ENCODE measurements at places on chromosomes 2 and 18.

DNA sequence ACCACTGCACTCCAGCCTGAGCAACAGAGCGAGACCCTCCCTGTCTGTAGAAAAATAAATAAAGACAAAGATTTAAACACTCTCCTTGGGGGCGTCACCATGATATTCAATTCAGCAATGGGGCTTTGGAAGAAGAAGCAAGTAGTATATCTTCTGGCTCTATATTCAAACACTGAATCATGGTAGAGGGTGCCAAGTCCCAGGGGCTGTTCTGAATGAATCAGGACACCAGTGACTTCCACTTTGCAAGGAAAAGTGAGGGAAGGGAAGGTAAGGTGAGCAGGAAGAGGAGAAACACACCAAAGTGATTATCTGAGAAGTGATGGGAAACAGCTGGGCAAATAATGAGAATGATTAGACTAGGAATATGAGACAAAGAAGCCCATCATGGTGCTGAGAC, 80.5 kb downstream of the AAK1 start:
- no peak for DNase-seq

GRCh38 chr2:215851082-215851481, 162.3 kb downstream of the MREG start:
- DNase-seq = no peak

DNA sequence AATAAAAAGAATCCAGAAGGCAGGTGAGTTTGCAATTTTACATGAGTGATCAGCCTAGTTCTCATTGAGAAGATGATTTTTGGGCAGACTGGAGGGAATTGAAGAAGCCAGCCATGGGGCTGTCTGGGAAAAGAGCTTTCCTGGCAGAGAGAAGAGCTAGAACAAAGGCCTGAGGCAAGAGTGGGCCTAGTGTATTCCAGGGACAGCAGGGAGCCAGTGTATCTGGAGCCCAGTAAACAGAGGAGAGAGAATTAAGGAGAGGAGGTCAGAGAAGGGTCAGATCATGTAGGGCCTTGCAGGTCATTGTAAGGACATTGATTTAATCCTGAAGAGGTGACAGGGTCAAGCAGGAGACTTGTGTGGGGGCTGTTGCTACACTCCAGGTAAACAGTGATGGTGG, 195.8 kb downstream of the SATB2 start:
- DNase-seq = no peak

DNA sequence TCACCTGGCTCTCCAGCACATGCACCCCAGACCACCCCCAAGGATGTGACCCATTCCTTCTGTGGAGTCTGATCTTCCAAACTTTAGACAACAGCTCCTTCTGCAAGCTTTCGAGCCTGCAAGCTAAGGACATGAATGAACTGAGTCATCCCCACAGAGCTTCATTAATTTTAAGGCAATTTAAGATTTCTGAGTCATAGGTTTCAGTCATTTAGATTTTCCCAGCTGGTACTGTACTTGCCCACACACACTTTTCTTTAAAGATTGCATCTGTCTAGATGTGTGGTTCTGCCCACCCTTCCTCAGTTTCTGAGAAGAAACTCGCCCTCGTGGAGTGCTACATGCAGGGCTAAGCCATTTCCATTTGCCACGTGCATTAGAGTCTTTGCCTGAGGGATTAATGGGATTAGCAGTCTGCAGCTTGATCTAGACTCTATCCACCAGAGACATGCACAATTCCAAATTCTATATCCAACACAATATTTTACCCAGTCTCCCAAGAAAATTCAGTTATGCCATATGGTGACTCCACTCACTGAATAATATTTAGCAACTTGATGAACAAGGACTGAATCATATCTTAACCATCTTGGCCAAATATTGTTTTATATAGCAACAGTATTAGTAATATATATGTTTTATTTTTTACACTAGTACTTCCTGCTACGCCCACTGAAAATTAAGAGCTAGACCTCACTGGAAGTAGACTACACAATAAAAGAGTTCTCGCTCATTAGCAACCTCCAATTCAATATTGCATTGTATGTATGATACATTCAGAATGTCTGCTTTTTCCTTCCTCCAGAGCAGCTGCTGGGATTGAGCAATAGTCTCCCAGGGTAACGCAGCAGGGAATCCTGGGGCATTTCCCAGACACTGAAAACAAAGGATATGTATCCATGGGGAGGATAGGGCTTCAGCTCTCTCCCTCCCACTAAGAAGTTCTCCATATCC, 14.3 kb upstream of the TRIB2 start:
- DNase-seq = no peak

DNA sequence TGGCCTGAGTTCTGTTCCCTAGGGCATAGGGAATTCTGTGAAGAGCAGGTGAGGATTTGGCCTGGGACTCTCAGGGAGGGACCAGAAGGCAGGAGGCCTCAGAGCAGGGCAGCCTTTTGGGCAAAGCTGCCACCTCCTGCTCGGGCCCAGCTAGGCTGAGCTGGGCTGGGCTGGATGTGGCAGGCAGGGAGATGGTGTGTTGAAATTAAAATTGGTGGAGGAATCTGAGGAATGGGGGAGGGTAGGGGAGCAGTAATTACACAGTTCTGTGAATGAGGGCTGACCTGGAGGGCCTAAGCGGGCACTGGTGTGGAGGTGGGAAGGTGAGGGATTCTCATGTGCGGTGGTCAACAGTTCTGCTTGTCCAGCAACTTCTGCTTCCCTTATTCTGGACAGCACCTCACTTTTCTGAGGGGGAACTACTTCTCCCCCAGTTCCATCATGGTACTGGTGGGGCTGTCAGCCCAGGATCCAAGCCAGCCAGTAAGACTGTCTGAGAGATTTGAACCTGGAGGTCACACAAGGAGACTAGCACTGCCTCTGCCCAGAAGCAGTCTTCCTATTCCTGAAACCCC, 22.0 kb upstream of the ASPRV1 start:
- DNase-seq = no peak

DNA sequence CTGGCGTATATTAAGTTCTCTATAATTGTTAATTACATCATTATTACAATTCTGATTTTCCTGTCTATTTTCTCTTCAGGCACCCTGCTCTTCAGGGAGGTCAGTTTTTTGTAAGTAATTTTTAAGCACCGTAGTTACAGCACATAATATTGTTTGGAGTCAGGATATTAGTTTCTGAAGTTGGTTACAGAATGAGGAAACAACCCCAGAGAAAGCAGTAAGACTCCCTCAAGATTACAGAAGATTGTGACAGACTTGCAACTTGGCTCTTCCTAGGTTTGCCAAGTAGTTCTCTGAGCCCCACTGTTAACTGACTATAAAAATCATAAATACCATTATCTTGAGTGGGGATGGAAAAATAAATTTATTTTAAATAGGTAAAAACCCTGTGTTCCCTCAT, 921 bp downstream of the RPE start:
- no peak for DNase-seq

DNA sequence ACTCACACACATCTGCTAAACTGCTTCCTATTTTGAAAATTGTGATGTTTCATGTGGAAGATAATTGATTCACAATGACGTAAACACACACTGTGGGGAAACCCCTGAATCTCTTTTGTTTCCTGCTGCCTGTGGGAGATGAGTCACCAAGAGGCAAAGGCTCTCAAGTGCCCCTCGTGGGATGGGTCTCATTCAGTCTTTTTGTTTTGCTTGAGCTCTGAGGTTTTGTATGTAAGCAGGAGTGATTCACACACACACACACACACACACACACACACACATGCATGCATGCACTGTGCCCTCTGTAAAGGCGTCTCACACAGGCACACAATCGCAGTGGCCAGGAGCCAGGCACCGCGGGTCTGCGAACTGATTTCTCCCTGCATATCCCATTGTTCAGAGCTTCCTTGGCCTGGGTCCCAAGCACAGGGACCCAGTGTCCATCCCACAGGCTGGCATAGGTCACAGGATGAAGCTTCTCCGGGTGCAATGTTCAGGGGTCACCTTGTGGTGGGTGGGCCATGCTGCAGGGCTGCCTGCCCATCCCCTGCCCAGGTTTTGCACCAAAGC, 12.1 kb upstream of the ARHGEF4 start:
- DNase-seq = no peak

- no peak for DNase-seq
Measured at GRCh38 chr18:59575995-59576394, 121.2 kb downstream of the CCBE1 start.

- DNase-seq = no peak
Measured at GRCh38 chr2:118969734-118970395, 27.9 kb downstream of the MARCO start.

DNA sequence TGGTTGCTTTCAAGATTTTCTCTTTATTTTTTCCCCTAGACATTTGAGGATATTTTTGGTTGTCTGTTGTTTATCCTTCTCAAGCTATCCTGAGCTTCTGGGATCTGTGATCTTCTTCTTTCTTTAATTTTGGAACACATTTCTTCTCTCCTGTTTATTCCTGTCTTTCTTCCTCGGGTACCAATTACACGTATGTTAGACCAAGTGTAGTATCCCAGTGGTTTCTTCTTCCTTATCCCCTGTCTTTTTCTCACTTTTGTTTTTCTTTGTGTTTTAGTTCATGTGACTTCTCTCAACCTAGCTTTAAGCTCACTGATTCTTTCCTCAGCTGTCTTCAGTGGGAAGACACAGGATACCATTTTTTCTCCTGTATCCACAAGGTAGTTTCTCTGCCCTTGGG, 120.0 kb downstream of the GALR1 start:
- DNase-seq = no peak

DNA sequence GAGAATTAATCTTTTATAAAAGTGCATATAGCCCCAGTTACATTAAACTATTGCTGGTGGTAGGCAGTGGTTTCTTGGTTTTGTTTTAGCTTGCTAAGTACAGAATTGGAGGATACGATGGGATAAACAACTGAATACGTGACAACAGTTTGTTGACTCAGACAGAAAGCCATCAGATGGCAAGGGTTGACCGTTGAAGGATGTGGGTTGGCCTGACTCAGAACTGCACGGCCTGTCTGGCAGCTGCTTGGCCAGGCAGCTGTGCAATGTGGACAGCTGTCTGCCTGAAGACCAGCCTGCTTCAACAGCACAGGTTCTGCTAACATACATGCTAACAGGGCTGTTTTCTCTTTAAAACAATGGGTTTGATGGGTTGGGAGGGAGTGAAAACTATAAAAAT, 46.6 kb downstream of the PRKRA start:
- no peak for DNase-seq

DNA sequence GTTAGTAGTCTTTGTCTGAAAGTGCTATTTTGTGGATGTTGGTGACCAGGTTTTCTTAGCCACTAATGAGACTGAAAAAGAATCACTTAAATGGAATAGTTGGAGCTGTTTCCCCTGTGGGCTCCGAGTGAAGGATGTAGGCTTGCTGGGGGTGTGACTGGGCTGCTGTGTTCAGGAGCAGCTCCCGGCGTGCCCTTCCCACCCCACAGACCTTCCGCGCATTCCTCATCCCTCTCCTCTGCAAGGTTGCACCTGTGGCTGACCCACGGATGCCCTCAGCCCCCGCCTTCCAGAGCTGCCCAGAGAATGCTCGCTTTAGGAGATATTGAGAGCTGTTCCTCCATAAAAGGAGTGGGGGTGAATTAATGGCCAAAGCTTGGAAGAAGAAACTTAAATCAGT, 174.3 kb downstream of the LDLRAD4 start:
- DNase-seq = no peak

- peak; percentile 98 for DNase-seq
Measured at GRCh38 chr2:8681786-8682692, at the start of gene ID2. Gene ID2 (plus strand): TSS chr2:8682056. CDS start chr2:8682166, 110 bp downstream.

DNA sequence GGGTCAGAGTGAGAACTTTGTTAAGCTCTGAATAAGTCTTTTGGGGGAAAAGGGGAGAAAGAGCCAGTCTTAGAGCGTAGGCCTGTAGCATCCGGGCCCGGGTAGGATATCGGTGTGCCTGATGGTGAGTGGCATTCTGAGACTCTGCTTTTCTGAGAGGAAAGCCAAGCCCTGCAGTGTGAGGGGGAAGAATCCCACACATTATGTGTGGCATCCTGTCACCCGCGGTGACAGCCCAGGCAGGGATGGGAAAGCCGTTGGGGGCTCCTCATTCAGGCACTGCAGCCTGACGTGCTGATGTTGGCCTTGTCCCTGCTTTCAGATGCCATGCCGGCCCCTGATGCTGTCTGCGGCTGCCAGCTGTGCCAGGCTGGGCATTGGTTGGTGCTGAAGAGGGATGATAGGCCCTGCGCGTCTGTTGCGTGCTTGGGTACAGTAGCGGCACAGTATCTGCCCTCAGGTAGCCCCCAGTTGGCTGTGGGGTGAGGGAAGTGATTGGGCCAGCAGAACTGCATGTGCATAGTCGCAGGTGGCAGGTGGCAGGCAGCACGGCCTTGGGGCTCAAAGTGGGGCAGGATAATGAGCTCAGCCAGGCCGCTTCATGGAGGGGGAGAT, 37.6 kb downstream of the GLI2 start:
- no peak for DNase-seq

DNA sequence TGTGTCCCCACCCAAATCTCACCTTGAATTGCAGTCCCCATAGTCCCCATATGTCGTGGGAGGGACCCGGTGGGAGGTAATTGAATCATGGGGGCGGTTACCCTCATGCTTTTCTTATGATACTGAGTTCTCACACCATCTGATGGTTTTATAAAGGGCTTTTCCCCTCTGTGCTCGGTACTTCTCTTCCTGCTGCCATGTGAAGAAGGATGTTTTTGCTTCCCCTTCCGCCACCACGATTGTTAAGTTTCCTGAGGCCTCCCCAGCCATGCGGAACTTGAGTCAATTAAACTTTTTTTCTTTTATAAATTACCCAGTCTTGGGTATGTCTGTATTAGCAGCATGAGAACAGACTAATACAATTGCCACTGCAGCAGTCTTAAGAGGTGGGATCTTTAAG, 134.9 kb downstream of the LTBP1 start:
- no peak for DNase-seq

Data from LoVo (cell line).